NB4 (cell line): ENCODE measurements at places on chromosomes 12 and 14.
A peak's percentile ranks its signal among the peaks of the same experiment; 100 is the strongest.

DNA sequence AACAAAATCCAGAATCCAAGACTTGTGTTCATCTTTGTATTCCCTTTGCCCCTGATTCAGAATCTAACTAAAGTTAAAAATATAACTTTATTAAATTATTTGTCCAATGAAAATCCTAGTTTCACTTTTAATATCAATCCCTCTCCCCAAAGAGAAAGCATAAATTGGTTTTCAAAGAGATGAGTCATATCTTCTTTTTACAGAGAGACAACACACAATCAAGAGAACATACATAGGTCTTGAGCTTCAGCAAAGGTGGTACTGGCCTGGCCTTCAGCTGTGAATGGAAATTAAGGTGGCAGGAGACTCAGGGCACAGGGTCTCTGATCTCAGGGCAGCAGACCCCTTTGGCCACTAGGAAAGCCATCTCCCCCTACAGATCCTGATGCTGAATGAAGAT lies 4.3 kb upstream of the ASCL1 start:
- no peak for DNase-seq

DNA sequence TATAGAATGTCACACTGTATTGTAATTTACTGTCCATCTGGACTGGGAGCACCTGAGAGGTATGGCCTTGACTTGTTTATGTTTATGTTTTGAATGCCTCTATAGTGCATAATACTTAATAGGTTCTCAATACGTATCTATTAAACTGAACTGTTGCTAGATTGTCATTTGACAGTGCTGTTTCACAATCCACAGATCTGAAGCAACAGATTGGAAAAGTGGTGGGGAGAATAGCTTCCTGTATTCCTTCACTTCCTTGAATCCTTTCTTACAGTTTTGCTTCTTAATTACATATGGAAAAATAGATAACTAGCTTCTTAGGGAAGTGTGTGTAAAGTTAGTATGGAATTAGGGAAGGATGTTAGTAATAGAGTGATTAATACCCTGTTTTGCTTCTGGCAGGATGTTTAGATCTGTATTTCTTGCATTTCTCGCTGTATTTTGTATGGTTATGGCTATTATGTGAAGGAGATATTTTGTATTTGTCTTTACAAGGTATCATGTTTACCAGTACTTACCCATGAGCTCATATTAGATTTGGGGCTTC lies 4.5 kb downstream of the CNOT2 start:
- peak; percentile 21 for DNase-seq

DNA sequence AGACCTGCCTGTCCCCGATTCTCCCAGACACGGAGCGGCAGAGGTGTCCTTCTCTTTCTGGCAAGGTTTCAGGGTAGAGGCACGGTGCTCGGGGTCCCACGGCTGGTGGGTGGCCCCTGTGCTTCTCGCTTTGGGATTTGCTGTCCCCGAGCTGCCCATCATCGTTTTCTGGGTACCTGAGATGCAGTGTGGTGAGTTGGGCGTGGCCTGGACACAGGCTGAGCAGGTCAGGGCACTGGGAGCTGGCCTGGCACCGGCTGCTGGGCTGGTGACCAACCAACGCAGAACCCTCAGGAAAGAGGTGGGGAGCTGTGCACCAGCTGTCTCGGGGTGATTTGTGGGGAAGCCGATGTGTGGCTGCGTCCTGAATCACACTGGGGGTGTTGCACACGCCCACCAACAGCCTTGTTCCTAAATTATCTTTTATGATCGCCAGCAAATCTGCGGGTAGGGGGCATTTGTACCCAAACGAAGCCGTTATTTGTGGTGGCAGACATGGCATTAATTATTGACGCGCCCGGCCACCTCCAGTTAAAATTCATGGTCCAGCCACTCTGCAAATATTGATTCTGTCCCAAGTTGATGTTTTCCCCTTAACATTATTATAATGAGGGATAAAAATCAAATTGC lies 61.0 kb downstream of the KIF26A start:
- no peak for DNase-seq

DNA sequence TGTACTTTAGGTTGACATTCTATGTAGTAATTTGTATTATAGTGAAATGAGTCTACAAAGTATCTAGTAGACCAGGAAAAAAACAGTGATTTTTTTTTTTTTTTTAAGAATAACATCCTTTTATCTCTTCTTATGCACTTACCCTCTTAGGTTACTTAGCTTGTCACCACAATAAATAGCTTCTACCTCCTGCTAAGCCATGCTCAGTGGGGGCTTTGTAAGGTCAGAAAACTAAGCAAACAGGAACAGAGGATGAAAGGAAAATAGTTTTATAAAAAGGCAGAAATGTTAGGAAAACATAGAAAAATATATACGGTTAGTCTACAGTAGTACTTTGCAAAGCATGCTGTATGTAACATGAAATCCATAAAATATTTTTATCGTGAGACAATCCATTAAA lies 385.3 kb upstream of the ATXN7L3B start:
- DNase-seq = no peak

GRCh38 chr12:10140001-10140400 lies 10.0 kb upstream of the CLEC7A start:
- peak; percentile 79 for DNase-seq

DNA sequence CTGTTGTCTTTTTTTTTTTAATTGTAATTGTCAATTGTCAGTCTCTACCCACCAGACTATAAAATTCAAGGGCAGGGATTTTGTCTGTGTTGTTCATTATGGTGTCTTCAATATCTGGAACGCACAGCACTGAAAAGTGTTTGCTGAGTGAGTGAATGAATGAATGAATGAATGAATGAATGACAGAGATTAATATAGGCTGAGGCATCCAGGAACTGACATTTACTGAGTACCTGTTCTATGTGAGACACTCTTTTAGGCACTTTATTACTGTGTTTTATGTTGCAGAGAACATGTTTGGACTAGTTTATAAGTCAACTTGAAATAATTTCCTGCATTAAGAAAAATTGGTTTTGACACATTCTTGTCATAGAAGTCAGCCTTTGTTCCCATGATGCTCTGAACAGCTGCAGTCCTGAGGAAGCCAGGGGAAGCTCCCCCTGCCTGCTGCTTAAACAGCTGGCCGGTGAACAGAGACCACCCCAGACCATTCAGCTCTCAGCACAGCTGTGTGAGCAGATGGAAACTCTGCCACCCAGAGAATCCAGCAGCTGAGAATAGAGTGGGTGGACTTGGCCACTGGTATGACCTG lies 160.7 kb upstream of the CCND2 start:
- DNase-seq = no peak
